ENCODE measurements at places on chromosomes 1 and 21. TPM values are rescaled to one million over a fixed set of nuclear protein-coding genes. Genes with fewer than 3 reads are reported as not detected.

- no peak for DNase-seq
Observed at GRCh38 chr1:54819195-54819536, 18.0 kb upstream of the TTC22 start.

DNA sequence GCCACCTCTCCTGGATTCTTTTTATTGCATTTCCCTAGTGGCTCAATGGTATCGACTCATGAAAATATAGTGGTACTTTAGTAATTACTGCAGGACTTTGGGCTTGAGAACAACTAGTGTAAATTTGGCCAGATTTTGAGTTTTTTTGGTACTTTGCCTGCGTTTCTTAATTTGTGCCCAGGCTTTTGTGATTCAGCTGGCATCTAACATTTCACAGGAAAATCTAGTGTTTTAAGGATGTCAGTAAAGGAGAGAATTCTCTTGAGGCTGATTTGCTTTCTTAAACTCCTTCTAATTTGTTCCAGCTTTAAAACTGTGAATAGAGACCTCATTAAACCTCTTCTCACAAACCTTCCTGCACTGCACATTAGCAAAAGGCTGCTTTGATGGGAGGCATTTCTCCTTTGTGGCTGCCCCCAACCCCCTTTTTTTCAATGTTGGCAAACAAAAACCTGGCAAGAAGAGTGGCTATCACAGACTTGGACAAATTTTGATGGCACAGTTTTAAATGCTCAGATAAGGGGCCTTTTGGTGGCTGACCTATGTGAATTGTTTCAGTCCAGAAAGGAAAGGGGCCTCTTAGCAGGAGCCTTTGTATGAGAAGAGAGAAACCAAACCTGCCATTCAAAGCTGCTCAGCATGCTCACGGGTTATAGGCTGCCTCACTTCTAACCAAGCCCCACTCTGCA, 113.4 kb upstream of the RAVER2 start:
- DNase-seq, result no peak

GRCh38 chr1:178538192-178538916, 25.4 kb downstream of the TEX35 start:
- no peak for DNase-seq

DNA sequence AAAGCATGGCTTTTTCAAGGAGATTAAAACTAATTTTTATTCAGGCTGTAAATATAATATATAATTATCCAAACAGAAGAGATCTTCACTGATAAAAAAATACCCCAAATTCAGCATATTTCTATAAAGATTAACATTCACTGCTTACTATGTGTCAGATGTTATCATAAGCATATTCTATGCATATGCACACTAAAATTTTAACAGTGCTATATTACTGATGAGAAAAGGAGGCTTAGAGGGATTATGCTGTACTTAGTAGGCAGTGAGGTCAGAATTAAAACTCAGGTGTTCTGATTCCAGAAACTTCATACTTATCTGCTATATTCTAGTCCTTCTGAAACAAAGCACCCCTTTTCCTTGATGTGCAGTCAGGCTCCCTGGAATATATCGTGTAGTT, 33.8 kb upstream of the ATP6V1G3 start:
- no peak for DNase-seq

GRCh38 chr1:38746941-38747600, 112.5 kb downstream of the RRAGC start:
- no peak for DNase-seq

DNA sequence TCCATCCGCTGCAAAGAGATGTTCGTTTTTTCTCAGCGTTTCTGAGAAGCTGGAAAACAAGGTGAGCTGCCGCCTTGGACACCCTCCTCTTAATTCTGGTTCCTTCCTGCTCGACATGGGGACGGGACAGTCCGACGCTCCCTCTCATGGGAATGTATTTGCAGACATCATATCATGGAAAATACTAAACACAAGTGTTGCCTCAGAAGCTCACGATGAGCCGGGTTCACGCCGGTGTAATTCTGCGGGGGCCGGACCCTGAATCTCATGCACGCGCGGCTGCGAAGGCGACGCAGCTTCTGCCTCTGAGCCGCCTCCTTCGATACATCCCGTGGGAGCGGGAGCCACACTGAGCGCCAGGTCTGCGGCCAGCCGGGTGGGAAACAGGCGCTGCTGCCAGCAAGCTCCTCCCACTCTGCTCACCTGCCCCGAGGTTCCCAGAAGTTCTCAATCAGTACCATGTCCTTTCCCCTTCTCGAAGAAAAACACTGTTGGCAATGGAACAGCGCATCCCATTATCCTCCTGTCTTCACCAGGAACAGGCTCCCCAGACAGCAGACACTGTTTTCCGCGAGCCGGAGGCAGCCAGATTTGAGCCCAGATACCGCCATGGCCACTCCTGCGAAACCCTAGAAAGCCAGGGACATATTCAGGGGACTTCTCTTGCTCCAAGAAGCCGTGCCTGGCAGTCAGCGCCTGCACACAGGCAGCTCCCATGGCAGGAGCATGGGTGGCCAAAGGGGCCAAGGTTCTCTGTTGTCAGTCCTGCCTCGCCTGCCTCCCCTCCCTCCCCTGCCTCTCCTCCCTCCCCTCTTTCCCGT, 98.0 kb downstream of the WDR4 start:
- DNase-seq, result no peak

GRCh38 chr1:202316186-202316585, 25.6 kb downstream of the UBE2T start:
- DNase-seq, result no peak

GRCh38 chr21:35377505-35378090, 328.5 kb upstream of the RUNX1 start:
- no peak for DNase-seq

The BATF3 gene
- total RNA-seq, result 3.1 TPM

The OR10Z1 gene
- not detected for total RNA-seq

The SPATA45 gene
- total RNA-seq, result not detected

The DDR2 gene
- total RNA-seq, result 57.7 TPM

The C1orf226 gene
- 1.0 TPM for total RNA-seq

Data from right cardiac atrium (tissue), 5 donors.